ENCODE measurements at places on chromosomes 6 and 20.
A peak's percentile ranks its signal among the peaks of the same experiment; 100 is the strongest.

GRCh38 chr6:43984442-43985321 lies 142.6 kb downstream of the MRPL14 start:
- no peak for DNase-seq

- no peak for DNase-seq
Measured at GRCh38 chr6:6829872-6830685, 241.6 kb downstream of the LY86 start.

- DNase-seq = no peak
Measured at GRCh38 chr6:82739303-82739702, 326.3 kb downstream of the UBE3D start.

DNA sequence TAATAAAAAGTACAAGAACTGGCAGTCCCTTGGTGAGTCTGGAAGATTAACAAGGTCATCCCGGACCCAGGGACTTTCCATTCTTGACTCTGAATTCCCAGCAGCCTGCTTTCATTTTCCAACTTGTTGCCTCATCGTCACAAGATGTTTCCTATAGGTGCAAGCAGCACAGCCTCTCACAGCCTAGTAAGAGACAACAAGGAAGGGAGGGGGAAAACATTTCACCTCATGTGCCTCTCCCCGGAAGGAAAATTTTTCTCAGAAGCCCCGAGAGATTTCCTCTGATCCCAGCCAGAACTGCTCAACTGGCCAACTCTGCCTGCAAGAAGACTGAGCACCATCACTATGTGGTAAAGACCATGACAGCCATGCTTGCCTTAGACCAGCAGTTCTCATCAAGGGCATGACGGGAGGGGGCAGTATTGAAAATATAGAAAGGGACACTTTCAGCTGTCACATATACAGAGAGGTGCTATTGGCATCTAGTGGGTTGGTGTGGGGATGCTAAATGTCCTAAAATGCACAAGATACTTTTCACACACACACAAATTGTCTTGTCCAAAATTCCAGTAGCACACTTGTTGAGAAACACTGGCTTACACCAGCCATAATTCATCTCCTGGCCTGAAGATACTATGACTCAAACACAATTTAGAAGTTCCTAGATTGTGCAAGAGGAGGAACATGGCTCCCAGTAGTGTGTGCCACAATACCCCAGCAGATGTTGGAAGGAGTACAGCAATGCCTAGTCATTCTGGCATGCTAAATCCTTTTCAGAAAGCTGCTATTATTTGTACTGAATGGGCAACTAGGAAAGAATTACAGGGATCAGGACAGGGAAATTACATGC lies 10.8 kb upstream of the WTAP start:
- peak; percentile 92 for DNase-seq

DNA sequence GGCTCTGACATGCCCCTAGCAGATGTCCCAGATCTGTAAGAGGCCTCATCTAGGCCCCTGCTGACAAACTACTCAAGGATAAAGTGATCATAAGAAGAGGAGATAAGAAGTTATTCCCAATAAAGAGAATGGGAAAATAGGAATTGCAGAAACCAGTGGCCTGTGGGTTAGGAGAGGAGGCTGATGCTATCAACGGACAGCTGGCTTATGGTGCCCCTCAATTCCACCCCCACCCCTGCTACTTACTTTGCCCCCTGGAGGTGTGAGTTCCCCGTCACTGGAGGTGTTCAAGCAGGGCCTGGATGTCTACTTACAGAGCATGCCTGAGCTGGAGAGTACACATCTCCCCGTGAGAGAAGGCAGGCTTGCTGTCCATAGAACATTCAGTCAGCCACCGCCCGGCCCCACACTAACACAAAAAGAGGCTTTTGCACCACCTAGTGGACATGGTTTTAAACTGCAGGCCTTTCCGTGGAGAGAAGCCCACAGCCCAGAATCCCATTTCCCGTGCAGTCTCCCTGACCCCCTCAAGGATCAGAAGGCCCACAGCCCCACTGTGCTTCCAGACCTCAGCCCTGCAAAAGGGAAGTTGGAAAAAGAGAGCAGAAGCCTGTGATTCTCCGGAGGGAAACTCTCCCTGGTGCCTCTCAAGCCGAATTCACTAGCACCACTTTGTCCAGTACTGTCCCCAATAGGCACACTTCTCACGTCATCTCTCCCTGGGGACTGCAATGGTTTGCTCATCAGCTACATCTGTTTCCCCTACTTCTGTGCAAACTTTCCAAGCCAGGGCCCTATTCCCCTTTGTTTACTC lies 23.8 kb upstream of the BNIP5 start:
- DNase-seq = peak; percentile 77

- no peak for DNase-seq
Measured at GRCh38 chr6:154352898-154353585, 3.6 kb downstream of the IPCEF1 start.

- no peak for DNase-seq
Measured at GRCh38 chr6:44499609-44500008, 112.1 kb downstream of the CDC5L start.

- no peak for DNase-seq
Measured at GRCh38 chr6:80357081-80357480, 250.6 kb downstream of the BCKDHB start.

DNA sequence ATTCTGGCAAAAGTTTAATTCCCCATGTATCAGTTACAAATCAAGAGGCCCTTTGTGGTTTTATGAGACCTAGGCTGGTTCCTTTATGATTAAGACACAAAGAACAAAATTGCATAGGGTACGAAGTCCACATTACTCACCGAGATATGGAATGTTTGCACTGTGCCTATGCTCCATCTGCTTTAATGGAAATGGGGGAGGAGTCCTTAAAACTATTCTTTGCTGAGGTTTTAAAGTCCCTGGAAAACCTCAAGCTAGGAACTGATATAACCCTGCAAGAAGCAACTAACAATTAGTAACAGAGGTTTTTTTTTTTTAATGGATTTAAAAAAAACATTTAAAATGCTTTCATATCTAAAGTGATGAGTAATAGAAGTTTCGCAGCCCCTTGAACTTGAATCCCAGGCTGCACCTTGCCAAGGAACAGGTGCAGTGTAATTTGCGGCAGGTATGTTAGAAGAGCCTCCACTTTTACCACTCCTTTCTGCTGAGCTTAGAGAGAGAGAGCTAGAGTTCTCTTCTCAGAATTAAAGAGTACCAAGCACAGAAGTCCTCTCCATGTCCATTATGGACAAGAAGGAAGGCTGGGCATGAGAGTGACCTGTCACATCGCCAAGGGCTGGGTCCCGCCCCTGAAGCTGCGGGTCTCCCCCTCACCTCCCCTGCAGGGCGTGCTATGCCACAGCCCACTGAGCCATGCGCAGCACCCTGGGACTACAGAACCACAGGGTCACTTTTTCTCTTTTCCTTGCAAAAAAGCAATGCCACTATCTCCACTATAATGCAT lies 2.3 kb downstream of the SERPINB1 start:
- DNase-seq = peak; percentile 80

DNA sequence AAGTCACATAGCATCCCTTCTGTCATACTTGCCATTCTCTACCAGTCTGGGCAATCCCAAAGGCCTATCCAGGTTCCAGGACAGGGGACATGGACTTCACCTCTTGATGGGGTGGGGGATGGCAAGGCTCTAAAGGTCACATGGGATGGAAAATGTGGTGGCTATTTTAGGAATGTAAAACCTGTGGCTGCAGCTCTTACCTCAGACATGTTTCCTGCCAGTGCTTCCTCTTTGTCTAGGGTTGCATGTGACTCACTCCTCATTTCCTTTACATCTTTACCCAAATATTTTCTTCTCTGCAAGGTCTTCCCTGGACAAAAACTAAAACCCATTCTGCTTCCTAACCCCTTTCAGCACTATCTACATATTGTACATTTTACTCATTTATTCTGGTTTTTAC lies 135.7 kb downstream of the BTBD3 start:
- DNase-seq = peak; percentile 45

- DNase-seq = no peak
Measured at GRCh38 chr6:106702451-106703110, 73.2 kb downstream of the QRSL1 start.

- DNase-seq = no peak
Measured at GRCh38 chr6:135382182-135382628, 115.3 kb downstream of the AHI1 start.

DNA sequence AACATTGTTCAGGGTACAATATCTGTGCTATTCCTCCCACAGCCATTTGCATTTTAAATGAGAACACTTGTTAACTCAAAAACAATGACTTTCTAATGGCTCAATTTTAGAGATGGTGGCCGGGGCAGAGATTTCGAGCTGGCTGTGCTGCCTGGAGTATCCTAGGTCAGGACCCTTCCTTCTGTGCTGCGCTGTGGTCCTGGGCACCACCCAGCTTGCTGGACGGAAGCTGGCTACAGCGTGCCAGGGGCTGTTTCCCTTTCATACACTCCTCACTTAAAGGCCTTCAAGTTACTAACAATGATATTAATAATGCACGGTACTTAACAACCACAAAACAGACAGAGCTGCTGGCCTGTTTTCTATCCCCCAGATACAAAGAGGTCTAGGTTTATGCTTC lies 194.4 kb upstream of the CST7 start:
- no peak for DNase-seq

DNA sequence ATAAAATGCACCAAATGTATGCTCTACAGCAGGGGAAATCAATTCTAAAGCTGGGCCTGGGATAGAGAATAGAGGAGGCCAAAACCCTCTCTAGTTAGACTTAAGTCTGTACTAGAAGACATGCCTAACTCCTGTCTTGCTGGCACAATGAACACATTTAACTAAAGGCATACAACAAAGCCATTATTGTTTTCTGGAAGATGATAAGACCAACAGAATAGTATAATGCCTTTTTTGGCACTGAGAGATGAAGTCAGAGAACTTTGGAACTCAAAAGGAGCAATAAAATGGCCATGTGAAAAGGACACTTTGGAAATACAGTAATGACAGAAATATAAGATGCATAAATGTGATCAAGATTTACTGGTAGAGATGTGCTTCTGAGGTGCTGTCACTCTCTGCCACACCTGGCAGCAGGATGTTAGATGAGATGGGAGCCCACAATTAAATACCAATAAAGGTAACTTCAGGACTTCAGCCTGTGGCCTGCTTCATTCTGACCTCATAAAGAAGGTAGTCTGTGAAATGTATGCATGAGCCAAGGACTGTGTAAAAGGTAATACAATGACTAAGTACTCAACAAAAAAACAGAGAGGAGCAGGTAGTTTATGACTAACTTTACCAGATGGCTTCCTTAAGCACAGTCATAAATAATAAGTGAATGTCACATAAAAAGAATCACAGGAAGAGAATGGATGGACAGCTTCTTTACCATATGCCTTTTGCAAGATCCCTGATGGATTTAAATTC lies 333.4 kb downstream of the BCKDHB start:
- DNase-seq = no peak

DNA sequence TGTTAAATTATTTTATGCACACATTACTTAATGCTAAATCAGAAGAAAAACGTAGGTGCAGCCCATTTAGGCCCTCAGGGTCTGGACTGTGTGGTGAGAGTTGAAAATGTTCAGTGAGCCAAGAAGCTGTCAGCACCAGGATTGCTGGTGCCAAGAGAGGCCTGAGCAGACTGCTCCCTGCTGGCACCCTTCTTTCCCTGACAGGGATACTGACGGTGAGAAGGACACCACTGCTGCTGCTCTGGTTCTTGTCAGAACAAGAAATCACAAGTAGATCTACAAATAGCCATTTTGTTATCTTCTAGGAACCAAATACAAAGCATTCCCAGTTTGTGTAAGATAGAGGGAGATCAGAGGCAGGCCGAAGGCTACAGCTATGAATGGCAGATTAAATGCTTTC lies 48.7 kb upstream of the CRISP1 start:
- no peak for DNase-seq

- no peak for DNase-seq
Measured at GRCh38 chr6:121800047-121800446, 364.6 kb downstream of the GJA1 start.

DNA sequence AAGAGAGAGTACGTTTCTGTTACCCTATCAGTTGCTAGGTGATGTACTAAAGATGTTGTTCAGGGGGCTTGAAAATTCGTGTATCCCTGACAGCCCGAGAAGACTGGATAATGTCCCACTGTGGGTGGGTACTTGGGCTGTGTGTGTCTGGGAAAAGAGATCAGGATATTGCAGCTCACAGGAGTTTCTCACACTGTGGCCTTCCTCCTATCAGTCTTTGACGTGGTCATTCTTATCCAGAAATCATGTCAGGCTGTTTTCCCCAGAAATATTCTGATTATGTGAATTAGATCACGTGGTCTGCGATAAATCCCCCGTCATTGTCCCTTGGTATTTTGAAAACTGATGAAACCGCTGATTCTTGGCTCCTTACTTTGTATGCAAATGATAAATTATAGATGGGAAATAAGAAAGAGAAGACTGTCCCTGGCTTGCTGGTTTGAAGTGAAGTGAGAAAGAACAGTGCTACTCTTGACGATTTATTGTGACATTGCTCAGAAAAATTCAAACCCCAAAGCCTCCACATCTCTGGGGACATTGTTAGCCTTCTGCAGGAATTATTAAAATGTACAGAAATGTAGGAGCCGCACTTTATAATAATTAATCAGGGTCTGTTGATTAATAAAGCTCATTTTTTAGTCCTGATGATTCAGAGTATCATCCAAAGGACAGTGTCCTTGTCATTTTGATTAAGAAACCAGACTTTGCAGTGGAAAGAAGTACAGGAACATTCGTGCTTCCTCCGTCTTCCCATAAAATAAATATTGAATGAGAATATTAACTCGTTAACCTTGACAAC lies 167.5 kb upstream of the TSHZ2 start:
- no peak for DNase-seq

- DNase-seq = peak; percentile 71
Measured at GRCh38 chr6:44263354-44264100, 1.8 kb downstream of the NFKBIE start.

- no peak for DNase-seq
Measured at GRCh38 chr20:17503301-17504065, 27.7 kb downstream of the BFSP1 start.

- DNase-seq = no peak
Measured at GRCh38 chr6:5295623-5296022, 34.3 kb downstream of the FARS2 start.

- DNase-seq = peak; percentile 87
Measured at GRCh38 chr6:3013486-3013885, 13.8 kb downstream of the NQO2 start.

DNA sequence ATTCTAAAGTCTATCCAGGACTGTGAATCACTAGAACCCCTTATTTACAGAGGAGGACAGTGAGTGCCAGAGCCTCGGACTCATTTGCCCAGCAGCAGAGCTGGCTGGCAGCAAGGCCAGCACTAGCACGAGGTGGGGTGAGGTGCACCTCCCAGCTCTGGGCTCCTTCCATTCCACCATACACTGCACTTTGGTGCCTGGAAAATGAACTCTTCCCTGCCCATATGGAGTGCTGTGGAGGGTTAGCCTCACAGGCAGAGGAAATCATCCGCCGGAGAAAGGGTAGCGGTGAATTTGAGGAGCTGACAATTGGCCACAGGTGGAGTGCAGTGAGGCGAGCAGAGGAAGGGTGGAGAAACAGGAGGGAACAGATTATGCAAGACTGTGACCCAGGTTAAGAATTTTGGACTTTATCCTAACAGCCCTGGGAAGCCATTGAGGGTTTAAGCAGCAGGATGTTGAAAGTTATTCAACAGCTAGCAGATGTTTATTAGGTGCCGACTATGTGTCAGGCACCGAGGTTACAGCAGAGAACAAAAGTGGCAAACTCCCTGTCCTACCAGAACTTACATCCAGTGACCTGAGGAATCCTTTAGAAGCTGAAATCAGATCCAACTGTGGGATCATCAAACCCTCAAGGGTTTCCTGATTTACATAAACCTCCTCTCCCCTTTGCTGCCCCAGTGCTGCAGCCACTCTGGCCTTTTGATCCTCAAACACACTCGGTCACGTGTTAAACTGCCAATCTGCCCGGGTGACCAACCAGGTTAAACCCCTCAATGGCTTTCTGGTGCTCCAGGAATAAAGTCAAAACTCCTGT lies 6.2 kb downstream of the TRIM26 start:
- DNase-seq = peak; percentile 24
